ENCODE measurements at places on chromosomes 2 and 18.

DNA sequence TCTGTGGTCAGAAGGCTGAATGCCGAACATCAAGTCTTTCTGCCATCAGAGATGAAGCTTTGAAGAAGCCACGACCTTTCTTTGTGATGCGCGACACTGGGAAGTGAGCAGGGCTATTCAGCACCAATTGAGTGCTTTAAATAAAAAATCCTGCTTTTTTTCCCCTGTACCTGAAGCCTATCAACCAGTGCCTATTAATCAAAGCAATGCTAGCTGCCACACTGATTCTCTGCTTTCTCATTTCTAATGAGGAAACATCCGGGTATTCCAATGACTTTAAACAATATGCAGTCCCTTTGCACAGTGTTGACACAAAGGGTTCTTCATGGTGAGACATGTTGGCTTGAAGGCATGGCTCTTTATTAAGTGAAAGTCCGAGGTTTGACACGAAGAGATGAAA is 88.0 kb downstream of the GALR1 start:
- no peak for DNase-seq

DNA sequence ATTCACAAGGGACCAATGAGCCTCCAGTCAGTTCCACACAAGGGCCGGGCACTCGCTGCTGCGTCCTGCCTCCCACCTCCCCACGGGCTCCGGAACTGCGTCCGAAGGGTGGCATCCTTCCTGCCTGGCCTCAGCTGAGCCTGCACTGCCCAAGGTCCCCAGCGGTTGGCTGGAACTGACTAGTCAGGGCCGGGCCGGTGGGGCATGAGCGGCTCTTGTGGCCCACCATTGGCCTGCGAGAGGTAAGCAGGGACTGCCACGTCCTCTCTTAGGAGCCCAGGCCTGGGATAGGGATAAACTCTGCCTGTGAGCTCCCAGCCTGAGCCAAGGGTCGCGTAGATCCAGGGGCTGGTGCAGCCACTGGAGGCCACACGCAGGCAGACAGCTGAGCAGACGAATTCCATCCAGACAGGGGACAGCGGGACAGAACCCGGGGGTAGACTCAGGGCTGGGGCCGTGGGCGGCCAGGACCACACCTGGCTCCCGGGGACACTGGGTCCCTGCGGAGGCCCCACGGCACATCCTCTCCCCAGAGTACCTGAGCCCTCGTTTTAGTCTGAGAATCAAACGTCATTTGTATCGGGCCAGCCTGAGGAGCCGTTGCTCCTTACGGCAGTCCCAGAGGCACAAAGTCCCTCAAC is 148.4 kb downstream of the ZNF516 start:
- DNase-seq: no peak

GRCh38 chr2:74045454-74045853 is 60.7 kb downstream of the TET3 start:
- no peak for DNase-seq

- DNase-seq: no peak
Measured at GRCh38 chr2:217740178-217740577, 262.6 kb downstream of the TNS1 start.

DNA sequence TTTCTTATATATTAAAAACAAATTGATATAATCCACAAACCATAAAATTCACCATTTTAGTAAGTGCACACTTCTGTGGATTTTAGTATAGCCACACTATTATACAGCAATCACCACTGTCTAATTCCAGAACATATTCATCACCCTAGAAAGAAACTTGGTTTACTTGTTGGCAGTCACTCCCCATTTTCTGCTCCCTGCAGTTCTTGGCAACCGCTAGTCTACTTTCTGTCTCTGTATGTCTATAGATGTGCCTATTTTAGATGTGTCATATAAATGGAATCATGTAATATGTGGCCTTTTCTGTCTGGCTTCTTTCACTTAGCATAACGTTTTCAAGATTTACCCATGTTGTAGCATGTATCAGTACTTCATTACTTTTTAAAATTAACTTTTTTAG is 5.7 kb downstream of the CKAP2L start:
- DNase-seq: no peak

- DNase-seq: no peak
Measured at GRCh38 chr18:73987247-73987980, 160.2 kb downstream of the FBXO15 start.

DNA sequence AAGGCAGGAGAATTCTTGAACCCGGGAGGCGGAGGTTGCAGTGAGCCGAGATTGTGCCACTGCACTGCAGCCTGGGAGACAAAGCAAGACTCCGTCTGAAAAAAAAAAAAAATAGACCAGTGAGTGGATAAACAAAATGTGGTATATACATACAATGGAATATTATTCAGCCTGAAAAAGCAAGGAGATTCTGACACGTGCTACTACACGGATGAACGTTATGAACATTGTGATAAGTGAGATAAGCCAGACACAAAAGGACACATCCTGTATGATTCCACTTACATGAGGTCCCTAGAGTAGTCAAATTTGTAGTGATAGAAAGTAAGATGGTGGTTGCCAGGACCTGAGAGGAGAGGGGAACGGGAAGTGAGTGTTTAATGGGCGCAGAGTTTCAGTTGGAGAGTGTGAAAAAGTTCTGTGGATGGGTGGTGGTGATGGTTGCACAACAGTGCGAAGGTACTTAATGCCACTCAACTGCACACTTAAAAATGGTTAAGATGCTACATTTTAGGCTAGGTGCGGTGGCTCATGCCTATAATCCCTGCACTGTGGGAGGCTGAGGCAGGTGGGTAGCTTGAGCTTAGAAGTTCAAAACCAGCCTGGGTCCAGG is 38.3 kb downstream of the NIFK start:
- DNase-seq: no peak

DNA sequence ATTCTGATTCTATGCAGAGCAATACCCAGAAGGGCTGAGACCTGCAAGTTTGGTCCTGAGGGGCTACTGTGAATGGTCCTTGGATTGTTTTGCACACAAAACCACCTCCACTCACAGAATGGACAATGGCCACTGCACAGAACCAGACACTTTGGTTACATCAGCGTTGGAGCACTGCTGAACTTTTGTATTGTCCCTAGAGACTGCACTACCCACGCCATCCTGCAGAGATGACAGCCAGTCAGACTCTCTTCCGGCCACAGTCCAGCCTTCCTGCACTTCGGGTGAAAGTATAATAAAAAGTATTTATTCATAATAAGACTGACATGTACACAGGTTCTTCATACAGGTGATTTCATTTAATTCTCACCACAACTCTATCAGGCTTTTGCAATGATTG is 35.7 kb downstream of the CELF4 start:
- no peak for DNase-seq

DNA sequence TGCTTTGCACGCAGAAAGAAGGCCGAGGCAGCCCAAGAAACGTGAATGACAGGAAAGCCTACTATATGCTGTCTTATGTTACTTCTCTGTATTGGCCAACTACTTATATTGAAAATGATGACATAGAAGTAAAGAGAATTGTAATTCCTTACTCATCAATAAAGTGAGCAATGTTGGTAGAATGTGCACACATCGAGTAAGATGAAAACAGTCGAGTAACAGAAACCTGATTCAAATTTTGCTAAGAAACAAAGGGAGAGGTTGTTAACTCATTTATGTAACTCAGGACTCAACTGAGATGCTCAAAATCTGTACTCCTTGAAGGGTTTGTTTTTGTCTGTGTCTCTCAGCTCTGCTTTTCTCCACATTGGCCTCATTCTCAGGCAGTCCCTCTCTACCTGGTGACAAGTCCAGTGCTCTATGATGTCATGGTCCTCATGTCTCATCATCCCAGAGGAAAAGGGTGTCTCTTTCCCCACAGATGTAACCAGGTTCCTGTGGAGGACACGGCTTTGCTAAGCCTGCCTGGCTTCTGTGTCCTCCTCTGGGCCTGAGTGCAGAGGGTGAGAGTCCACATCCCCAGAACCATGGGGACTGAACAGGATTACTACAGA is 30.3 kb upstream of the CCDC93 start:
- no peak for DNase-seq

DNA sequence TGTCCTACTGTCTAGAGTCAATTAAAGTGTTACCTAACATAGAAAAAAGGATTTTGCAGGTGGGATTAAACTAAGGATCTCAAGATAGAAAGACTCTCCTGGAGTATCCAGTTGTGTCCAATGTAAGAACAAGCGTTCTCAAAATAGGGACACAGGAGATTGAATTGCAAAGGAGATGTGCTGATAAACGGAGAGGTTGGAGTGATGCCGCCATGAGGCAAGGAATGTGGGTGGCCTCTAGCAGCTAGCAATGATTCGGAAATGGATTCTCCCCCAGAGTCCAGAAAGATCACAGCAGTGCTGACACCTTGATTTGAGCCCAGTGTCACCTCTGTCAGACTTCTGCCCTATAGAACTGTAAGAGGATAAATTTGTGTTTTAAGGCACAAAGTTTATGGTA is 24.1 kb upstream of the IL1RN start:
- no peak for DNase-seq

DNA sequence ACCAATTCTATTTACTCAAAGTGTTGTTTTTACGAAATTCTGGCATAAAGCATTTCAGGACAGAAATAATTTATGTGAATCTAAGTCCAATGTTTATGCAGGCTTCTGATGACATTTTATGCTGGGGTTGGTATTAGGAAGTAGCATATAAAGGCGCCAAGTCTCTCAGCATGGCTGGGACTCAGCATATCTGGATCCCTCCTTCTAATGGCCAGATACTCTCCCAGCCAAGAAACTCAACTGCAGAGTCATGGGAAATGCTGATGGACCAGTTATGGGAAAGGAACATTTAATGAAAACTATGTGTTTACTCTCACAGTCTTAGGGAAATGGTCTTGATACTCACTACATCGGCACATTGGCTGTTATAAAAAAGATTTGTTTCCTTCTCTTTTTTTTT is 392.2 kb downstream of the ARHGAP15 start:
- no peak for DNase-seq

DNA sequence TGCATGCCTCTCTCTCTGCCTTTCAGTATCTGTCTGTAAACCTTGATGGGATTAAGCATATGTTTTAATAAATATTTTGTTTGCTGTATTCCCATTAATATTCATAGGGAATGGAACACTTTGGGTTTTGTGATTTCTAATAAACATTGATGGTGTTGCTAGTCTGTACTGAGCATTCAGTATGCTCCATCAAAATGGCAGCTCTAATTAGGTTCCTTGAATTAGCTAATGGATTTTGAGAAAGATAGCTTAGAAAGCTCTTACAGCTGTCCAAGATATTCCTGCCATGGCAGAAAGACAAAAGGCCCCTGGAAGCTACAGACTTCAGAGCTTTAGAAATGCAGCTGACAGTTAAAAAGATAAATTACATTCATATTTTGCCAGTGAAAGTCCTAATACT is 199.2 kb upstream of the NRP2 start:
- no peak for DNase-seq
